Kidney glomerular epithelial cell (primary cell): ENCODE measurements at places on chromosomes 1 and 21.

DNA sequence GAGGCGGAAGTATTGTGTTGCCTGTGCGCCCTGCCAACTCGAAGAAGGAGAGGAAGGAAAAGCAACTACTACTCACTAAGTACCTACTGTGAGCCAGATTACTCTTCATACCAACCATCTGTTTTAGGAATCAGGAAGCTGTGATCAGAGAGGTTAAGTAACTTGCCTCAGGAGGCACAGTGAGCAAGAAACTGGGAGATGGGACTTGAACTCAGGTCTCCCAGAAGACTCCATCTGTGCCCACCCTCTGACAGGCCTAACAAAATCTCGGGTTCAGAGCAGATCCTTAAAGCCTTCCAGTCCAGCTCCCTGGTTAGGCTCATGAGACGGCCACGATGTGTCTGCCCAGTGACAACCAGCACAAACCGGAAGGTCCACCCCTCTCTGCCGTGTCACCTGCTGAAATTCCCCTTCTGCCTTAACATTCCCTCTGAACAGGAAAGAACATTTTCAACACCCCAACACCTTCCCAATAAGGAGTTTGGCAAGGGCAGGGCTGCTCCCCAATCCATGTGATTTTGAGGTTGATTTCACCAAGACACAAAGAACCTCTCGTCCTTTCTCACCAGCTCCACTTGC, 230.1 kb downstream of the TOMM20 start:
- DNase-seq: no peak

DNA sequence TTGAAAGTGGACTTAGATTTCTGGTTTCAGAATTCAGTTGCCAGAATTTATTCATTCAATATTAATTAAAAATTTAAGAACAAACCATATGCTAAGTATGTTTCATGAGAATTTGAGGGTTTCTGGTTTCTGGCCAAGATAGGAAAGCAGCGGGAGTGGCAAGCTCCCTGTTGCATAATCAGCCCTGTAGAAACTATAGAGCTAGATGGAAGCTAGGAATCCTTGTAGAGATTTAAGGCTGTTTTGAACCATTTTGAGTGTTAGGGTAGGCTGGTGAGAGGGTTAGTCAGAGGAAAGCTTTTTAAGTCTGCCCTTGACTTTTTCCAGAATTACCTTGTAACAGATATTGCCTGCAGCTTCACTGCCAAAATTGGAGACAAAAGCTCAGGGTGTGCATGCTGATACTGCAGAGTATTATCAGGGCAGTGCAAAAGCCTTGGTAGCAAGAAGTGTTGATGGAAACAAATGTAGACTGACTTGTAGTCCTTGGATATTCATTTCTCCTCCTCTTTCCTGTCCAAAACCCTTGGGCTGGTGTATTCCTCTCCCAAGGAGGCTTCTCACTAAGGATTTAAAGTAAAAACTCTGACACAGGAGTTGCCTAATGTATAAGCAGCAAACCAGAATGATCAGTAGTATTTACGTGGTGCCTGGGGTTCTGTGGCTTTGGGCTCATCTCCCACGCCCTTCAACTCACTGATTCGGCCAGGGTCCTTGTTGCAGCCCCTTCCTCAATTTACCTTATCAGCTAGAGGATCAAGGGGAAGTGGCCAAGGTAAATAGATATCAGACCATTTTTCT, 12.6 kb upstream of the GIPC2 start:
- DNase-seq: no peak

DNA sequence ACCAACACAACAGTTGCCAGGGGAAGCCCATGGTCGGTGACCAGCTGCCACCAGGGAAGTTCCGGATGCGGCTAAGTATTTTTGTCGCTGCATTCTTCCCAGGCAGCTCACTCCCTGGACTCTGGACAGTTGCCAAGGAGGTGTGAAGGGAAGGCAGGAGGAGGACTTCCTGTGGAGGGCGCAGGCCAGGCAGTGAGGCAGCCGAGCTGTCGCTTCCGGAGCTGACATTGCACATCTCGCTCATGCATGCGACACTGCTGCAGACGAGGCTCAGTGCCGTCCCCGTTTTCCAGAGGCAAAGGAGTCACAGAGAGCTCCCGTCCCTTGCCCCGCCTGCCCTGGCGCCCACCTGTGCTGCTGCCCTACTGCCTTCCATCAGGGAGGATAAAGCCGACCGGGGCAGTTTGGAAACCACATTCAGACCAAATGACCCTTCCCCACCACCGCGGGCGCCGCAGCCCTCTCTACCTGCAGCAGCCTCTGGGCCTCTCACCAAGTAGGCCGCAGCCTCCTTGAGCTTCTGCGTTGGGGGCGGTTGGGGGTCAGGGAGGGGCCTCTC, 81.4 kb downstream of the NENF start:
- DNase-seq: peak; percentile 54

GRCh38 chr1:181451661-181452230, 31.6 kb upstream of the CACNA1E start:
- DNase-seq: no peak

DNA sequence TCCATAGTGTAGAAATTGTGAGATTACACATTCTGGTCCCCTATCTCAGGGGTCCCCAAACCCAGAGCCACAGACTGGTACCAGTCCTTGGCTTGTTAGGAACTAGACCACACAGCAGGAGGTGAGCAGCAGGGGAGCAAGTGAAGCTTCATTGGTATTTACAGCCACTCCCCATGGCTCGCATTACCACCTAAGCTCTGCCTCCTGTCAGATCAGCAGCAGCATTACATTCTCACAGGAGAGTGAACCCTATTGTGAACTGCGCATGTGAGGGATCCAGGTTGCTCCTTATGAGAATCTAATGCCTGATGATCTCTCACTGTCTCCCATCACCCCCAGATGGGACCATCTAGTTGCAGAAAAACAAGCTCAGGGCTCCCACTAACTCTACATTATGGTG, 229.7 kb upstream of the IRF2BP2 start:
- DNase-seq: no peak

DNA sequence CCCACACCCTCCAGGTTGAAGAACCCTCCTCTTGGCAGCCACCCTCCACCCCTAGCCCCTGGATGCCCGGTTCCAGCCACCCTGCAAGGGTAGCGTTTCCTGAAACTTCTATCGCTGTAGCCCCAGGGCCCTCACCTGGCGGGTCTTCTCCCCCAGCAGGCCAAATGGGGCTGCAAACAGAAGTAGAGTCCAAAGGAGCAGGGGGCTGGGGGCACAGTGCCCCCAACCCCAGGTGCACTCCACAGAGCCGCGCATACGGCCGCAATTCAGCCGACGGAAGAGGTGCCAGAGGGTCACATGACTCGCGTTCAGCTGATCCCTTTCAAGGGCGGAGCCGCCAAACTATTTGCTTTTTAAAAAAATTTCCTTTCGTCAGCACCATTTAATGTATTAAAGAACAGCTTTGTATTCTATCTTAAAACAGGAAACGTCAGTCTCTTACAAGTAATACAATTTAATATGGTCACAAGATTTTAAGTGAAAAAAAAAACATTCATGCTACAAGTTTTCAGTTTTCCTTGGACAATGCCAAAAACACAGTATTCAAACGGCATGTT, at the start of gene GLMP:
Gene GLMP (minus strand): TSS at position 289 of the 557 bp plus-strand sequence. CDS start 34 bp downstream, at position 255.
- peak; percentile 52 for DNase-seq

DNA sequence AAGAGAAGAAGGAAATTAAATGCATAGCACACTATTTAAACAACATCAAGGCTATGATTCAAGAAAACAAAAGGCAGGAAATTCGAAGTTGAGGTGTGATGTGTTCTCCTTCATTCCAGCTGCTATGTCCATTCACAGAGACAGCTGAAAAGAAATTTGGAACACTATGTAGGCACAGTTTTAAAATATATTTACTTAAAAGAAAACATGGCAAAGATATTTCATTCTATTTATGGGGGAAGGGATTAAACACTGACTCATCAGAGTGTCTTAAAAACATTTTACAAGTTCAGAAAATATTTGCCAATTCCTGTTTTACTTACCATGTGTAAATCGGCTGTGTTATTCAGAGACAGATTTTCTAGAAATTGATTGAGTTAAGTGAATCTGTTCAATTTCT, 39.4 kb upstream of the NGF start:
- DNase-seq: no peak

GRCh38 chr21:43779660-43780059, 3.6 kb upstream of the CSTB start:
- no peak for DNase-seq

DNA sequence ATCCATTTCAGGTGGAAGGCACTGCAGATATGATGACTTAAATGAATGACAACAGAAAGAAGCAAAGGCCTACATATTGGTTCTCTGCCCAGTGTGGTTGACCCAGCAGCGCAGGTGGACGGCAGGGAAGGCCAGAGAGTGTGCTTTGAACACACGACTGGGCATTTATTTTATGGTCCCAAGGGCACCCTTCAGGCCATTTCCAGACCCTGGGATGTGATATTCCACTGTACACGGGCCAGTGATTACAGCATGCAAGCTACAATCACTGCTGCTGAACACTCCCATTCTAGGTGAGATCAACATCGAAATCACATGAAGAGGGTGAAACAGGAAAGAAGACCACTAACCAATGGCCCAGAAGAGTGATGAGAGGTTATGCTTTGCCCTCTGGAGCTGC, 33.8 kb downstream of the PCNX2 start:
- no peak for DNase-seq

GRCh38 chr1:113684153-113684541, 75.1 kb downstream of the PHTF1 start:
- no peak for DNase-seq

DNA sequence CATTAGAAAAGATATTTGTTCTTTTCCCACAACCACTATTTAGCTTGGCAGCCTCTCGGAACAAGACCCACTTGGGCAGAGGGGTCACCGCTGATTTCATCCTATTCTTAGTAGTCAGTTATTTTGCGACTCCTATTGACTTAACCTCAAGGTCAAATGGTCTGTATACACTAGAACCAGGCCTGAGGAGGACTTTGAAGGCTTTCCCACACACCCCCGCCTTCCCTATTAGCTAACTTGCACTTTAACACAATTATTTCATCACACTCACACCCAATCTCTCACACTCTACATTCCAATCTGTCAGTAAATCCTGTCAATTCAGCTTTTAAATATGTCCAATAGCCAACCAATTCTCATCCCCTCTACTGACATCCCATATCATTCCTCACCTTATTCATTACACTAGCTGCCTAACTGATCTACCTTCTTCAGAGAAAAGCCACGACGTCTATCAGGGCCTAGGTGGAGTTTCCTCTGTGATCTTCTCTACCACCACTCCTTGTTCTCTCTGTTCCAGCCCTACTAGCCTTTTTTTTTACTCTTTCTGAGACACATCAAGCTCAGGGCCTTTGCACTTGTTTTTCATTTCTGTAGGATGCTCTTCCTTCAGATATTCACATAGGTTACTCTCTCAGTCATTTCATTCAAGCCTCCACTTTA, 1.0 kb upstream of the NIBAN1 start:
- no peak for DNase-seq

DNA sequence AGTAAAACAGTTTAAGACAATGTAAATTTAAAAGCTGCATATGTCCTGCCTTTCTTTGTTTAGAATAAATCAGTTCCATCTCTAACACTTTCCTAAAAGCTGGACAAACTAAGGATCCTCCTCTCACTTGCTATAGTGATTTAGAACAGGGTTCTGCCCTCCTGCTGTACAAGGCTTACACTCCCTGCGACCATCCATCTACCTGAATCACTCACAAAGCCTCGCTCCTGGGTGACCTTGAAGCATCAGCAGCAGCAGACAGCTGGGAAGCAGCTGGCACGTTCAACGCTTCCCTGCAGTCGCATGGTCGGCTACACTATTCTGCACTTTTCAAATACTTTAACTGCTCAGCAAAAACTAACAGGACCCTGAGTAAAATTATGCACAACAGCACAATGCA, 128.0 kb downstream of the NTPCR start:
- DNase-seq: no peak

GRCh38 chr1:85554630-85555327, 25.8 kb upstream of the CCN1 start:
- DNase-seq: no peak

DNA sequence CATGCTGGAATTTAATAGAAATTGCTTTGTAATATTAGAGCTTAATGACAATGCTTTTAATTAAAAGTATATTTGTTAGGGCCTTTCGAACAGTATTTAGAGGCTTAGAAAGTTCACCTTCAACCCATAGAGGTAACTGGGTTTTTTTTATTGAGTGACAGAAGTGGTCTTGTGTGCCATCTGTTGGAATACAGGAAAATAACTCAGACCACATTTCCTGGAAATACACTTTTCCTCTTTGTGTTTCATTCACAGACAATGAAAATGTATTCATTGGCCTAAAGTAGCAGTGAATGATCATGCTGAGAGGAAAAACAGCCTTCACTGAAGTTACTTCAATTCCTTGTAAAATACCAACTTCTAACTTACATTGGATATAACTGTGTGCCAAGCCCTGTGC, 83.6 kb upstream of the L1TD1 start:
- DNase-seq: no peak

- DNase-seq: no peak
These were observed 24.0 kb upstream of the CLIC6 start for GRCh38 chr21:34644825-34645224.

DNA sequence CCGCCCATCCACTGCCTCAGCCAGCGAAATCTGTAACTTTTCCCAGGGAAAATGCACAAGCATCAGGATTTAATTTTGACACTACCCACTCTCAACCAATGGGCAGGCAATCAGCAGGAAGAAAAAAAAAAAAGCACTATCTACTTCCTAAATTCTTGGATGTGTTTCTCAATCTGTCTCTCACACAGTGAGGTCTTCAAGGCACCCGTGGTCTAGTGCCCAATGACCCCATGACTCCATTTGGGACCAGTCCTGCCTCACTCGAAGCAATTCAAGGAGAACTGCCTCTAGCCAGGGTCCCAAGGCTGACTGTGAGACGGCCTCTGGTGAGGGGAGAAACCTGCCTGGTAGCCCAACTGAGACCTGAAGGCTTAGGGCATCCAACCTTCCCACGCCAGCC, 35.9 kb downstream of the CSF1 start:
- DNase-seq: no peak

- DNase-seq: peak; percentile 42
These were observed 84.4 kb downstream of the NKAIN1 start for GRCh38 chr1:31155216-31155806.

GRCh38 chr1:16129921-16130543, 25.8 kb downstream of the EPHA2 start:
- no peak for DNase-seq

GRCh38 chr1:65939636-65940035, 146.9 kb downstream of the PDE4B start:
- DNase-seq: no peak

GRCh38 chr1:3965693-3966092, 65.6 kb upstream of the C1orf174 start:
- DNase-seq: no peak

DNA sequence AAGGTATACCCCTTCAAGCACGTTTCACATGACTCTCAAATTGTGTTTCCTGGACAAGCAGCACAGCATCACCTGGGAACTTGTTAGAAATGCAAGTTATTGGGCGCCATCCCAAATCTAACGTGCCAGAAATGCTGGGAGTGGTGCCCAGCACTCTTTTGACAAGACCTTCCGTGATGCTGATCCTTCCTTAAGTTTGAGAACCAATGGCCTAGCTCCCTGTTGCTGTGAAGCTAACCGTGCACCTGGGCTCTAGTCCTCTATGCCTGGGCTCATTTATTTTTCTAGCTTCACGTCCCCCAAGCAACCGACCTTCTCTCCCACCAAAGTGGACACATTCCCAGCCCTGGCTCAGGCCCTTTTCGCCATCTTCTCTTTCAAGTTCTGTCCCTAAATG, 4.3 kb downstream of the BEST4 start:
- DNase-seq: no peak

- DNase-seq: no peak
These were observed 329.0 kb downstream of the OLFM3 start for GRCh38 chr1:101667761-101668160.

- no peak for DNase-seq
These were observed 45.5 kb downstream of the KCNAB2 start for GRCh38 chr1:6090996-6091822.

- DNase-seq: no peak
These were observed 28.0 kb upstream of the GJB5 start for GRCh38 chr1:34726861-34727260.
